ENCODE measurements at places on chromosomes 16 and 17.

DNA sequence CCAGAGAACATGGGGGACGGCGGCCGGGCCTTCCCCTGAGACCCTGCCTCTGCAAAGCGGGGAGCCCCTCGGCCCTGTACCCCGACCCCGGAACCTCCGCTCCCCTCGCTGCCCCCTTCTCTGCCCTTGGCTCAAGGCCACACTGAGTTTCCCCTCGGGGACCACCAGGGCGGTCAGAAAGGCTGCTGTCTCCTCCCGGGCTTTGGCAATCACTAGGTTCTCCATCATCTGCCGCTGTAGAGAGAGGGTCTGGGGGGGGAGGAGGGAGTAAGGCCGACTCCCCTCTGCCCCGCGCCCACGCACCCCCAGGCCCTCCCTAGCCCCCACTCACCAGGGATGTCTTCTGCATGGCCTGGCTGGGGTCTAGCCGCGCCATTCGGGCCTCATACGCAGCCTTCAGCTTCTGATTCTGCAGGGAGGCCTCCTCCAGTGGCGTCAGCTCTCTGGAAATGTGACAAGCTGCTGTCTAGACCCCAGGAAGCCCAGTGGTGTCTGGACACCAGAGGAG is 8.4 kb downstream of the VPS9D1 start:
- no peak for DNase-seq

GRCh38 chr17:77070888-77071279 is 69.9 kb upstream of the SEC14L1 start:
- DNase-seq = no peak

DNA sequence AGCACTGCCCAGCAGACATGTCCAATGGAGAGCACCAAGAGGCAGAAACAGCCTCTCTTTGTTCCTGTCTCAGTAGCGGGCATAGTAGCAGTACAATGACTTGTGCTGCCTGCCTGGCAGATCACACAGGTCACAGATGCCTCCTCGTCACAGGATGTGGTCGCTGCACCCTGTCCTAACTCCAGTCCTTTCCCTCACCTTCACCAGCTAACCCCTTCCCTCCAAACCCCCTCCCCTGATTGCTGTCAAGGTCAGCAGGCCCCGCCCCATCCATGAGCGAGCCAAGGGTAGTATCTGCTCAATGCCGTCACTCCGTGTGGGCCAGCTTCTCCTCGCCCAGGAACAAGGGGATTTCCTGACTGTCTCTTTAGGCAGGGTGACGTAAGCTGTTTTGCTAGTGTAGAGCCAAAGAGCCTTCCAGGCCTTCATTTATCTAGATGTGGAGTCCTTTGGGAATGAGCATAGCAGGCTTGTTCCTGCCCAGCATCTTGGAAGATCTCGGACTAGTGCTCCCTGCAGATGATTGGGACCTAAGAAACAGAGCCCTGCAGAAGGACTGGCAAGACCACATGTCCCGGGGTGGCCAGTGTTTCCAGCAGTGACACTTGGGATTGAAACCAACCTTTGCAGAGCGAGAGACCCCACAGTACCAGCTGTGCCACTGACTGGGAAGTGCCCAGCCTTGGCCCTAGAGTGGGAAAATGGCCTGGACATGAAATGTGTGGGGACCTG is 75.9 kb upstream of the TNRC6C start:
- DNase-seq = peak; percentile 39

DNA sequence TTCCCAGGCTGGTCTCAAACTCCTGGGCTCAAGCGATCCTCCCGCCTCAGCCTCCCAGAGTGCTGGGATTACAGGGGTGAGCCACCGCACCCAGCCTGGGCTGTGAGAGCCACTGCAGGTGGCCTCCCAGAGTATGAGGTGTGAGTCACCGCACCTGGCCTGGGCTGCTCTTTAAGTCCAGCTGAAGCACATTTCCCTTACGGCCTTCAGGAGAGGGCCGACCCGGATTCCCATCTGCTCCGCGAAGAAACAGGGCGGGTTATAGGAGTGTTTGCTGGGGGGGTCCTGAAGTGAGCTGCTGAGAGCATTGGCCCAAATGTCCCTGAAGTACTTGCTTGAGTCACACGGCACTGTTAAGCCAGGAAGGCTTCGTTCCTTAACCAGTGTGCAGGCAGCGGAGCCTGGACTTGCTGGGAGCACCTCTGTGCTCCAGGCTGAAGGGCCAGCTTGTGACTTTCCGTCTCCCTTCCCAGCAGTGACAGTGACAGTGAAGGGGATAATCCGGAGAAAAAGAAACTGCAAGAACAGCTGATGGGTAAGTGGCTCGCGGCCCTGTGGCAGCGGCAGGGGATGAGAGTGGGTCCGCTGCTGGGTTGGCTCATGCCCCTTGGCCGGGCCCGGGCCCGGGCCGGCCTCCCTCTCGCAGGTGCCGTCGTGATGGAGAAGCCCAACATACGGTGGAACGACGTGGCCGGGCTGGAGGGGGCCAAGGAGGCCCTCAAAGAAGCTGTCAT is 7.2 kb downstream of the VPS4A start:
- no peak for DNase-seq

DNA sequence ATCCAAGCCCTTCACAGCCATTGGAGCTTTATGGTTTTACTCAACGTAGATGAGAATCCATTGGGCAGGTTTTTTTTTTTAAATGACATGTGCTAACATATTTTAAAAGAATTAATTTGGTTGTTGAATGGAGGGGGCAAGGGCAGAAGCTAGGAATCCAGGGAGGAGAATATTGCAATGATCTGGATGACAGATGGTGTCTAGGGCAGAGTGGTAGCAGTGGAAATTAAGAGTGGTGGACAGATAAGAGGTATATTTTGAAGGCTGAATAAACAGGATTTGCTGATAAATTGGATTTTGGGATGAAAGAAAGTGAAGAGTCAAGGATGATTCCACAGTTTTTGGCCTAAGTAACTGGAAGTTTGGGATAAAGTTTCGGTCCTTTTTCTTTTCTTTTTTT is 54.8 kb upstream of the DHX40 start:
- DNase-seq = no peak

DNA sequence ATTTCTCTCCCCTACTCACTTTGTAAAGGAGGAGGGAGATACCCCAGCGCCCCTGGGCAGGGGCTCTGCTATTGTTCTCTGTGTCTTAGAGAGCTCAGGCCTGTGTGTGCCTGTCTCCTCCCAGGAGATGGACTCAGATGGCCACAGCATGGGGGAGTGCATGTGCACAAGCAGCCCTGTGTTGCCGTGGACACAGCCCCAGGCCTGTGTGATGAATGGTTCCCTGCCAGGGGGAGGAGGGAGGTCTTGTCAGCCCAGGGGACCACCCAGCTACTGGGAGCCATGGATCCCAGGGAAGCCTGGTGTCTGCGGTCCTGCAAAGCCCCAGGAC is 26.3 kb downstream of the GINS2 start:
- no peak for DNase-seq

DNA sequence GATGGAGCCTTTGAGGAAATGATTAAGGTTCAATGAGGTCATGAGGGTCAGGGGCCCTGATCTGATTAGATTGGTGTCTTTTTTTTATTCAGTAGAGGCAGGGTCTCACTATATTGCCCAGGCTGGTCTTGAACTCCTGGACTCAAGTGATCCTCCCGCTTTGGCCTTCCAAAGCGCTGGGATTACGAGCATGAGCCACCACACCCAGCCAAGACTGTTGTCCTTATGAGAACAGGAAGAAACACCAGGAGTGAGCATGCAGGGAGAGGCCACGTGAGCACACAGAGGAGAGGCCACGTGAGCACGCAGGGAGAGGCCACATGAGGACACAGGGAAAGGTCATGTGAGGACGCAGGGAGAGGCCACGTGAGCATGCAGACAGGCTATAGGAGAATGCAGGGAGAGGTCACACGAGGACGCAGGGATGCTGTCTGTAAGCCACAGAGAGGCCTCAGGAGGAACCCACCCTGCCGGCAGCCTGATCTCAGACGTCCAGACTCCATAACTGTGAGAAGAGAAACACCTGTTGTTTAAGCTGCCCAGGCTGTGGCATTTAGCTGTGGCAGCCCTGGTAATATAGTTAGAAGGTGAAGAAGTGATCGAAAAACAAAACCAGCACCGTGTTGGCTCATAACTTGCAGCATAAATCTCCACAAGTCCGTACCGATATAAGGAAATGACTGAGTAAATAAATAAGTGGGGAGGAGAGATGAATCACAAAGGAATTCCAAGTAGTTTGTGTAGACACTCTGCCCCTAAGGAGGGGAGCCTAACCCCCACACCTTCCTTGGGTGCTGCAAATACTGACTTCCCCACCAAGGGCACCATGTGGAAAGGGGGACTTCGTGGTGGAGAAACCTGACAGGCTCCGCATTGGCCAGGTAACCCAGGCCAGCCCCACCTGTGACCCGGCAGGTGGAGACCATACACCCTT is 14.6 kb upstream of the CSNK1D start:
- DNase-seq = no peak

DNA sequence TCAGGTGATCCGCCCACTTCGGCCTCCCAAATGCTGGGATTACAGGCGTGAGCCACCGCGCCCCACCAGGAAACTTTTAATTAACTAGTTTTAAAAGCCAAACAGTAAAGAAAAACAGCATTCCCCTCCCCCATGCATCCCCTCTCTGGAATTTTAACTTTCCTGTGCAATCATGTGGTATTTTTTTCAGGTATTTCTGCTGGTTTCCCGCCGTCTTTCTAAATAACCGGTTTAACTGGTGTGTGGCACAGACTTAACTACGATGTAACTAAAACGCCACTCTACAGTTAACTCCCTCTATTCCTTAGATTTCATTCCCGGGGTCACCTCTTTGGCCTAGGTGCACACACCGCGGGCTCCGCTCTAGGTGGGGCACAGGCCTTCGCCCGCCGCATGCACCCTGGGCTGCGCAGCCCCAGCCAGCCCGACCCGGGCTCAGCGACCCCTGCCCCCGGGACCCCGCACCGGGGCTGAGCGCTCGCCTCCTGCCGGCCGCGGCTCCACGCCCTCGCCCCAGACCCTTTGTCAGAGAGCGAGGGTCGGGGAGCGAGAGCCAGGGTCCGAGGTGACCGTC is 15.1 kb upstream of the UTP6 start:
- no peak for DNase-seq

GRCh38 chr16:11060364-11060763 is 116.0 kb downstream of the CLEC16A start:
- no peak for DNase-seq

DNA sequence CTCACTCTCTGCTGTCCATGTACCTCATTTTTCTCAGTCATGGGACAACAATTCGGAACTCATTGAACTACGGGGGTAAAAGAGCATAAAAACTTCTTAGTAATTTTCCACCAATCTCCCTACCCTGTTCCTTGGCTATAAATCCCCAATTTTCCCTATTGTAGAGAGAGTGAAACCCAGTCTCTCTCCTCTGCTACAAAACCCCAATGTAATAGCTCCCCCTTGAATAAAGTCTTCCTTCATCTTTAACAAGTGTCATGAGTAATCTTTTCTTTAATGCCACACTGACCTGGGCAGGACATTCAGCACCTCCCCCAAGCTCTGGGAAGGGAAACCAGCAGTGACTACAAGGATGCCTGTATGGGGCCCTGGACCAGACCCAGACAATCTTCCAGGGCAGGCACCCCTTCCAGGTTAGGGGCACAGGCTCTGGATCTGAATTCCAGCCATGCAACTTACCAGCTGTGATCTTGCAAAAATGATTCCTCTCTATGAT is 10.2 kb upstream of the EIF1 start:
- DNase-seq = no peak

GRCh38 chr17:76560877-76561221 is 21.0 kb downstream of the PRCD start:
- no peak for DNase-seq

- no peak for DNase-seq
These were observed 33.9 kb downstream of the CMTM4 start for GRCh38 chr16:66662445-66663194.

DNA sequence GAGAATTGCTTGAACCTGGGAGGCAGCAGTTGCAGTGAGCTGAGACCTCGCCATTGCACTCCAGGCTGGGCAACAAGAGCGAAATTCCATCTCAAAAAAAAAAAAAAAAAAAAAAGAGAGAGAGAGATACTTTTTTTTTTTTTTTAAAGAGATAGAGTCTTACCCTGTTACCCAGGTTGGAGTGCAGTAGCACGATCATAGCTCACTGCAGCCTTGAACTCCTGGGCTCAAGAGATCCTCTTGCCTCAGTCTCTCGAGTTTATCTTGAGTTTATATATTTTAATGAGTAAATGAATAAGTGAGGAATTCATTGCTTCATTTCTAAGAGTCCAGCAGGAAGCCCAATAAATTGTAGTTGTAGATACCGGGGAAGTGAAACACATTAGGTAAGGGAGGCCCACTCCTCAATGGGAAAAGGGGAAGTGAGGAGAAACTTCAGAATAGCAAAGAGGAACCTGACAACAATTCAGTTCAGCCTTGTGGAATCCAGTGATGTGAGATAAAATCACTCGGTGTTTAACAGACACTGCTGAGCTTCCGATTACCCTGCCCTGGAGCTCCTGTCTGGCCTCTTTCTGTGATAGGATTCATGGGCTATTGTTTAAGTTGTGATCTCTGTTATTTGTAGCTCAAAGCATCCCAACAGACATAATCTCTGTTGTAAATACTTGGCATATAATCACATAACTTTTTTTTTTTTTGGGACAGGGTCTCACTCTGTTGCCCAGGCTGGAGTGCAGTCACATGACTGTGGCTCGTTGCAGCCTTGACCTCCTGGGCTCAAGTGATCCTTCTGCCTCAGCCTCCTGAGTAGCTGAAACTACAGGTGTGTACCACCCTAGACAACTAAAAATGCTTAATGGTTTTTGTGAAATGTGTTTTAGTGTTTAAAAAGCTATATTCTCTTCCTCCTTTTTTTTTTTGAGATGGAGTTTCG is 15.8 kb upstream of the ITGAM start:
- DNase-seq = no peak

GRCh38 chr17:72266112-72266775 is 145.4 kb downstream of the SOX9 start:
- DNase-seq = no peak

GRCh38 chr16:86598607-86599565 is 20.5 kb downstream of the FOXL1 start:
- DNase-seq = no peak

DNA sequence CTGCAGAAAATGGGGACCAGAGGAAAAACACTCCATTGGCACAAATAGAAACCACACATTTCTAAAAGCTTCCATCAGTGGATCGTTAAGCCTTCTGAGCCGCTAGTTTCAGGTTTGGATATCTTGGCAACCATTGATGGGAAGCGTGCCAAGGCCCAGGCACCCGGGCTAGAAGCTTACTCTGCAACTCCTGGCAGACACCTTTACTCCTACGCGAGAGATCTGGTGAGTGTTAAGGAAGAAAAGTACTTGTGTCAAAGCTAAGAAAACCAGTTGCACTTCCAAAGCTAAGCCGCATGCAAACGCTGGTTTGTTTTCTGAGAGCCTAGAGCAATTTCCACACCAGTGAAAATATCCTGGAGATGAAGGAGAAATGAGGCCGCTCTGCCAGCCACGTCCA is 472.4 kb downstream of the PMP22 start:
- no peak for DNase-seq

GRCh38 chr16:68385371-68385770 is 62.9 kb downstream of the SMPD3 start:
- no peak for DNase-seq

- DNase-seq = no peak
These were observed 304.4 kb downstream of the FOXL1 start for GRCh38 chr16:86882586-86883280.

GRCh38 chr17:79131701-79132100 is 57.1 kb downstream of the ENGASE start:
- DNase-seq = no peak

- no peak for DNase-seq
These were observed 8.5 kb downstream of the TEKT1 start for GRCh38 chr17:6823011-6823442.

GRCh38 chr16:13098536-13098935 is 197.1 kb downstream of the SHISA9 start:
- no peak for DNase-seq
